ENCODE measurements at places on chromosomes 7 and 10.

DNA sequence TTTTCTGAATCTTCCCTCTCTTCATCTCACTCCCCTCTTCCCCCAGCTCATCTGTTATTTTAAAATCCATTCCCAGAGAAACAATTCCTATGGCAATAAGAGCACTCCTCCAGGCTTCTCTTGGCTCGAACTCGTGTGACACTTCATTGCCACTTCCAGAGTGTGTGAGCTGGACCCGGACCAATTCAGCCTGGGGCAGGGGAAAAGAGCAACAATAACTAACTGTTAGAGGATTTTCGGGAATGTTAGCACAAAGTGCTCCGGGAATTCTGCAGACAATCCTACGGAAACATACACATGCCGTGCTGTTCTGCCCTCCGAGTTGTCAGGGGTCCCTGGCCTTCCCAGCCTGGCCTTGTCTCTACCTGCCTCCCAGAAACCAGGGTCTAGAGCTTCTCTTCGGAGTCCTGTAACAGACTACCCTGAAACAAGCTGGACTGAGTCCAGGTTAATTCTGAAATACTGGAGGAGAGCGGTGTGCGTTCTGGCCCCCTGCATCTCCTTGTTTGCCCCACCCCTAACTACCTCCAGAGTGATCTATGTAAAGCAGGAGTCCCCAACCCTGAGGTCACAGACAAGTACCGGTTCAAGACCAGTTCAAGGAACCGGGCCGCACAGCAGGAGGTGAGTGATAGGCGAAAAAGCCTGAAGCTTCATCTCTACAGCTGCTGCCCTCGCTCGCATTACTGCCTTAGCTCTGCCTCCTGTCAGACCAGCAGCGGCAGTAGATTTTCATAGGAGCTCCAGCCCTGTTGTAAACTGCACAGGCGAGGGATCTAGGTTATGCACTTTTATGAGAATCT, 11.3 kb downstream of the COL26A1 start:
- DNase-seq = no peak

GRCh38 chr10:94546901-94547185, 1.3 kb downstream of the HELLS start:
- no peak for DNase-seq

GRCh38 chr10:63707254-63707910, 186.2 kb downstream of the REEP3 start:
- DNase-seq = no peak

- no peak for DNase-seq
These were observed 239.6 kb upstream of the STEAP1 start for GRCh38 chr7:89914711-89915110.

- no peak for DNase-seq
These were observed 23.4 kb downstream of the IQCE start for GRCh38 chr7:2582006-2582735.

DNA sequence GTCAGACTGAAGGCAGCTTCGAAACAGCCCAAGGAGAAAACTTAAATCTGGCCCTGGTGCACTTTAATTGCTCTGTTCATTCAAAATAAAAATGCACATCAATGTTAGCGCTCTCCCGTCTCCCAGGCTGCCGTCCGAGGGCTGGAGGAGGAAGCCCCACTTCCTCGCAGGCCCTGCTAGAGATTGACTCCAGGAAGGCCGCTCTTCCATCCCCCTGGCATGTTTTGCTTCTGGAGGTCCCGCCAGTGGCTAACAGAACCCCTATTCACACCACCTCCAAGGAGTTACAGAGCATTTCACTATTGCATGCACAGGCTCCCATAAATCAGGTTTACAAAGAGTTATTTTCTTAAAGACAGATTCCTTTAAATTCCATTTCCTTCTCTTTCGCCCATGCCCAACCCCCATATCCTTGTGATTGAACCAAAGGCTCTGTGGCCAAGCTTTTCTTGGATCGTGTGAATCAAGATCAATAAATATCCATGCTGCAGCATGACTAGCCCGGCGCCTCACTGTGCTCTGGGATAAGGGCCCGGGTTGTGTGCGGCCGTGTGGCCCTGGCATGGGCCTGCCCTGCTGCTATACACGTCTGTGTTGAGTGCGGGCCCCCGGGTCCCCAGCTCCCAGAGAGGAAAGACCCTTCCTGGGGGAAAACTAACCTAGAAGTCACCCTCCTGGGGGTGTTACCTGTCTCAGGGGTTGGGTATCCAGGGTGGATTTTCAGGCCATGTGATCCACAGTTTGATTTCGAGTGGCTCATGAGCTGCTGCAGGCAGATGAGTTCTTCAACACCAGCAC, 118.7 kb upstream of the GDF10 start:
- no peak for DNase-seq

DNA sequence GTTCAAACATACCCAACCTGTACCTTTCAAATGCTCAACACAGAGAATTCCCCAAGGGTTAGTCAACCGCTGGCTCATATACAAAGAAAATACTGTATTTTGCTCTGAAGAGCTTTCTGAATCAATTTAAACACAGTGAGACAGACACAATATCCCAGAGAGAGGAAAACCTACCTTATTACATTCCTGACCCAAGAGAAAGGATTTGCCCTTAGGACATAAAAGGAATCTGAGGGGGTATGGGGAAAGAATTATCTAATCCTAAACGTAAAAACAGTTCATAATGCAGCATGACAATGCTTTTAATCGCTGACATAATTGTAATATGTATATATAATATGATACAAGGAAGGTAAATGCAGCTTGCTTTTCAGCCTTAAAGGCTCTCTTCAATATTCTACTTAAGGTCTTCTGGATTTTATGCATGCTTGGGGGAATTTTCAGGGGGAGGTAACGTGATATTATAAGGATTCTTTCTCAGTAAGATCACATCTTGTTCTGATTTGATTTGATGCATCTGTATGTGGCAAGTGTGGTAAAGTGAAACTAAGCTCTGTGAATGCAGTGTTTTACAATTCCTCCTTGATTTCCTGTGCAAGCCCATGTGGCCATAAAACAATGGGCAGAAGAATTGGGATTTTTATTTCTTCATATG, 240.5 kb downstream of the GLI3 start:
- DNase-seq = no peak

DNA sequence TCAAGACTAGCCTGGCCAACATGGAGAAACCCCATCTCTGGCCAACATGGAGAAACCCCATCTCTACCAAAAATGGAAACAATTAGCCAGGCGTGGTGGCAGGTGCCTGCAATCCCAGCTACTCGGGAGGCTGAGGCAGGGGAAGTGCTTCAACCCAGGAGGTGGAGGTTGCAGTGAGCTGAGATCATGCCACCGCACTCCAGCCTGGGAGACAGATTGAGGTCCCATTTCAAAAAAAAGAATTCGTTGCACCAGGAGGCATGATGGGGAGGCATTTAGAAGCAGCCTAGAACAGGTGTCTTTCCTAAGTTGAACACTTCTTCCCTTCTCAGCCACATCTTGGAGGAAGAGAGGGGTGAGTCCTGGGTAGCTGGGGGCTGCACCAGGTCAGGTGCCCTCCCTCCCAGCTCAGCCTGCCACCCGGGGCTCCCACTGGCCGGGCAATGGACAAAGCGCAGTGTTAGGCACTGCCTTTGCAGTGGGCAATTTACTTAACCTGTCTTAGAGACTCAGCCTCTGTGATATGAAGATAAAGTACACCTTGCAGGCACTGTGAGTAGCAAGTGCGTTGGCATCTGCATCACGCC, 726.8 kb downstream of the PARD3 start:
- DNase-seq = no peak

DNA sequence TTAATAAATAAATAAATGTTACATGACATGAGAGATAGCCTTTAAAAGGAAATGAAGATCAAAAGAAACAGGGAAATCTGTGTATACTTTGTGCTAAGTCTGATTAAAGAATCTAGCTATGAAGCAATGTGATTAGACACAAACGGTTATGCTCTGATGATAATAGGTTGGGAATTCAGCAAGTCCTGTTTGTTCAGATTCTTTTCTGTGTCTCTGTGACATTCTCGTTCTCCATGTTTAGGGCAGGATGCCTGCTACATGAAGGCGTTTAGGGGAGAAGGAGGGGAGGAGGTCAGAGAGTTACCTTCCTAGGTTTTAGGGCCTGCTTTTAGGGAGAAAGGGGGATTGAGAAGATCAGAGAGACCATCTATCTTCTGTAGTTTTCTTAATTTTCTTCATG, 555.3 kb downstream of the DNAJB9 start:
- DNase-seq = no peak

DNA sequence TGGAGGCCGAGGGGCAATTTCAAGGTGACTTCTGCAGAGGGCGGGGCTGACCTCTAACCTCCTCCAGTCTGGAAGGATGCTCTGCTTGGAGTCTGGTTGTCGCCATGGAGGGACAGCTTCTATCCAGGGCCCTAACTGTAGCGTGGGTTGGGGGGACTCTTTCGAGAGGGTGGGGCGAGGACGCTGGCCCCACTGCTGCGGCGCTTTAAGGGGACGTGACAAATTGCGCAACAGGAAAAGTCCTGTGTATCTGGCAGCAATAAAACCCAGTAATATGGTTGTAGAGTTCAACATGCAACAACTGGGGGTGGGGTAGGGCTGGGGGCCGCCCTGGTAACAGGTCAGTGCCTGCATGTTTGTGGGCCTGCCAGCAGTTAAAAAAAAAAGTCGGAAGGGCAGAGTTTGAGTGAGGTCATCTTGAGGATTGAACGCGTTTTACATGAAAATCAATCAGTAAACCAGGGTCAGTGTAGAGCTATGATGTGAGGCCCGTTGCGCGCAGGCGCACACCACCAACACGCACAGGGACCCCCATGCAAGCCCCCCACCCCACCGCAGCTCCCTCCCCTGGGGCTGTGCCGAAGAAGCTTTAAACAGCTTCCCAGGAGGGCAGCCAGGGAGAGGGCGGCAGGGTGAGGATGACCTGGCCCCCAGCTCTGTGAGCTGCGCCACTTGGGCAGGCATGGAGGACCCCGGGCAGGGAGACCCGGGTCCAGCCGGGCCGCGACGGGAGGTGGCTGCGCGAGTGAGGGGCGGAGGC, 4.3 kb downstream of the SHH start:
- DNase-seq = no peak

- no peak for DNase-seq
These were observed 590.9 kb upstream of the ANKRD30A start for GRCh38 chr10:36534471-36535002.

DNA sequence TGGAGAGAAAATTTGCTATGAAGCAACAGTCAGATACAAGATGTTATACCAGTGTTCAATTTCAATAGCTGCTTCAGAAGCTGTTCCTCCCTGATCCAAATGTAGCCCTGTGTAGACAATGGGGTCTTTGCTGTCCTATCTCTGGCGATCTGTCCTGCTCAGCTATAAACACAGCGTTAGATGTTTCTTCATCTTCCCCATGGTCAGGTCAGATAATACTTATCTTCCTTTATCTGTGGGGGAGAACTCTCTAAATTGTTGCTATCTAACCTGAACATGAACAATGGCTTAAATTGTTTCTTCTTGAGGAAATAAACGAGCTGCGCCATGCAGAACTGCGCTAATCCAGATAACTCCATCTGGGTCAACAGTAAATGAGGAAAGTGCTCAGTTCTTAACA, 15.6 kb upstream of the KIAA1217 start:
- DNase-seq = no peak

DNA sequence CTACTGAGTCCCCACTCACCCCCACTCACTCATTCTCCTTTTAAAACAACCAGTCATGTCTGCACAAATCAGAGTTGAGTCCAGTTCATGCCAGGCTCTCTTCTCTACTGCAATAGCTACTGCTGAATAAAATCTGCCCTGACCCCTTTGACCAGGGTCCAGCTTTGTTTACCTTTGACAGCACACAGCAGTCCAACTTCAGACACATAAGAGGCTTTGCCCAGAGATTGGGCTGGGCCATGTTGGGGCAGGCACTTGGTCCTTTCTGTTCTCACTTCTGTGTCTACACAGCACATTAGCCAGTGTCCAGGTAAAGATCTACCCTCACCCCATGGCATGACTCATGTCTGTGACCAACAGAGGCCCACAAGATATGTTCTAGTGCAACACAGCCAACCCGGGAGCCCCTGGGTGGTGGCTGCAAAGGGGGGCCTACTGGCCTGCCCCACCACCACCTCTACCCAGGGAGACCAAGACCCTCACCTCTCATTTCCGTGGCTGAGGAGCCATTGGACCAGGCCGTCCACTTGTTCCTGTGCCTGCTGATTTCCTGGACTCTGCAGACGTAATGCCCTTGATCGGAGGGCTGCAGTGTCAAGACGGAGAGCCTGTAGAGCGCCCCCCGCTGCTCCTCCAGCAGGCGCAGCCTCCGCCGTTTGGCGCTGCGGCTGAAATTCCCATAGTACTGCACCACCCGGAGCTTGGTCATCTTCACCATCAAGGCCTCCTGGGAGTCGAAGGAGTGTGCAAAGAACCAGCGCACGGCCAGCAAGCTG, 8.0 kb downstream of the VSTM4 start:
- no peak for DNase-seq

- DNase-seq = no peak
These were observed 329.9 kb downstream of the PTPRN2 start for GRCh38 chr7:158257516-158258410.

DNA sequence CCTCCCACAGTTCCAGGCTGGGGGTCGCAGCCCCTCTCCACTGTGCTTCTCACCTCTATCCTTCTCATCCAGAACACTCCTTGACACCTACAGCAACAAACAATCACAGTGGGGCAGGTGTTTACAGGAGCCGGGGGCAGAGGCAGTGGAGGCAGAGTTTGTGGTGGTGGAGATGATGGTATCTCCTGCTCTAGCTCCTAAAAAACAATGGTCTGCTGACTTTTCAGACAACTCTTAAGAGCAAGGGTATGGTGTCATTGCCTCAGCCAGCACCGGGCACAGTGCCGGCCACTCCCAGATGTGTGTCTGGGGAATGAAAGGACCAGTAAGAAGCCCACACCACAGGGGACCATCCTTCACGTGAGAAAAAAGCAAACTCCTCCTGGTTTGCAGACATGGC, 36.3 kb upstream of the ANTXRL start:
- no peak for DNase-seq

DNA sequence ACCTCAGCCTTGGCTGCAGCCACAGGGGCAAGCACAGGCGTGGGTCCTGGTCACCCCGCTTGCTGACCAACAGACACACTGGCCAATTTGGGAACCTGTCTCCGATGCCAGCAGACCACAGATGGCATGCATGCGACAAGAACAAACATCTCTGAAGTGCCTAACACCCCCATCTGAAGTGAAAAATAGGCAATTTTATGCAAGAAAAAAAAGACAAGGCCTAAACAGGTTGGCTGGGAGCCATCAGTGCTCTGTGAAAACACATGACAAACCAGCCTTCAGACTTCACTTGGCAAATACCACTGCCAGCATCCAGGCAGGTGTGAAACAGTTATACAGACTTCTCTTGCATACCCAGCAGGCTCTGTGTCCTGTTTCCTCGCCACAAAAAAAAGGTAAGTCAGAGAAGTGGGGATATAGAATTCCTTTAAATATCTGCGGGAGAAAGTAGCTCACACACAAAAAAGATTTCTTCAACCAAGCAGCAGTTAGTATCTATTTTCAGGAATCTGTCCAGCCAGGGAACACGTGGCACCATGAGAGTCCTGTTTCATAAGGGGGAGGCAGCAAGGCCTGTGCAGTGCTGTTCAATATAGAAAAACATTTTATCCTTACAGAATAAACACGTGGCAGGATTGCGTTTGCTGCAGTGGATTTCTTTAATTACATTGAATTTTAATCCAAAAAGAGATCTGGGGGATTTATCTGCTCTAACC, 293.4 kb upstream of the MKLN1 start:
- no peak for DNase-seq

Data from stimulated activated CD8-positive, alpha-beta memory T cell treated with anti-CD3 and anti-CD28 coated beads, Interleukin-12 subunit alpha, Interleukin-12 subunit beta, amount 100 ng/mL, for 4 hours (primary cell).